ENCODE measurements at places on chromosomes 5 and 9.

DNA sequence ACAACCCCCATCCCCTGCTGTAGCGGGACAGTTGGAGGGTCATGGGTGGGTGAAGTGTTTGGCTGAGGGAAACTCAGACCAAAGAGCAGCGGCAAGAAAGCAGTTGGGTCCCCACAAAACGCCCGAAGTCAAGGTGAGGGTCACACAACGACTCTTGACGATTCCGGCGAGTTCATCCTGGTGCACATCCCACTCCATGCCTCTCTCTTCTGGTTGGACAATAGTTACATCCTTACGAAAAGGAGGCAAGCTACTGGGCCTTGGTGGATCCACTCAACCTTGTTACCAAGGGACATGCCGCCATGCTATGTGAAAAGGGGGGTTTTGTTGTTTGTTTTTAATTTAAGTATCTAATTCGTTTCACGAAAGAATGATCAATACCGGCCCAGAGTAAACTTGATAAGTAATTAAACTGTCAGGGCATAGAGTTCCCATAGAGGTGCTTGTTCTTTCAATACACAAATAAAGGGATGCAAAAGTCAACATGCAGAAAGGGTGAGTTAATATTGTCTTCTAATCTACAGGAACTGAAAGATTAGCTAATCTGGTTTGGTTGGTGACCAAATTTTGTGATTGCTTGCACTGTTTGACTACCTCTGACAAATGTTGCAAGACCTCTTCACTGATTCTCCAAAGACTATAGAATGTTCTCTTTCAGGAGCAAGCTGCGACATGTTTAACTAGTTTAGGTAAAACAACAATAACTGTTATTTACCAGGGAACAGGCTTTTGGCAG is 732 bp upstream of the SMIM15 start:
- DNase-seq, result no peak

- DNase-seq, result no peak
Observed at GRCh38 chr5:159456722-159457465, 126.6 kb upstream of the IL12B start.

DNA sequence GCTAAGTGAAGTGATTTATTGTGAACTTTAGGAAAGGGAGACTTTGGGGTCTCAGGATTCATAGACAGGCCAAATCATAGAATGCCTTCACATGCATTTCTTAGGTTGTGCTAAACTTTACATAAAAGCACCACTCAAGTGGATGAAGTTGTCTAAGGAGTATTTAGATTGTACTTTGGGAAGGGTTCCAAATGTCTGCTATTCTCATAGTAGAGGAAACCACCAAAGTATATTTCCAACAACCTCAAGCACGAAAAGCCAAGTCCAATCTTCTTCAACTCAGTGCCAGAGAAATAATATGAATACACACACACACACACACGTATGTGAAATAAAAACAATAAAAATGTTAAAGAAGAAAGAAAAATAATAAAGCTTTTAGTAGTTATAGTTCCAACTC is 41.8 kb downstream of the ENC1 start:
- DNase-seq, result no peak

GRCh38 chr9:136793086-136793946 is 2.2 kb downstream of the TMEM141 start:
- no peak for DNase-seq

DNA sequence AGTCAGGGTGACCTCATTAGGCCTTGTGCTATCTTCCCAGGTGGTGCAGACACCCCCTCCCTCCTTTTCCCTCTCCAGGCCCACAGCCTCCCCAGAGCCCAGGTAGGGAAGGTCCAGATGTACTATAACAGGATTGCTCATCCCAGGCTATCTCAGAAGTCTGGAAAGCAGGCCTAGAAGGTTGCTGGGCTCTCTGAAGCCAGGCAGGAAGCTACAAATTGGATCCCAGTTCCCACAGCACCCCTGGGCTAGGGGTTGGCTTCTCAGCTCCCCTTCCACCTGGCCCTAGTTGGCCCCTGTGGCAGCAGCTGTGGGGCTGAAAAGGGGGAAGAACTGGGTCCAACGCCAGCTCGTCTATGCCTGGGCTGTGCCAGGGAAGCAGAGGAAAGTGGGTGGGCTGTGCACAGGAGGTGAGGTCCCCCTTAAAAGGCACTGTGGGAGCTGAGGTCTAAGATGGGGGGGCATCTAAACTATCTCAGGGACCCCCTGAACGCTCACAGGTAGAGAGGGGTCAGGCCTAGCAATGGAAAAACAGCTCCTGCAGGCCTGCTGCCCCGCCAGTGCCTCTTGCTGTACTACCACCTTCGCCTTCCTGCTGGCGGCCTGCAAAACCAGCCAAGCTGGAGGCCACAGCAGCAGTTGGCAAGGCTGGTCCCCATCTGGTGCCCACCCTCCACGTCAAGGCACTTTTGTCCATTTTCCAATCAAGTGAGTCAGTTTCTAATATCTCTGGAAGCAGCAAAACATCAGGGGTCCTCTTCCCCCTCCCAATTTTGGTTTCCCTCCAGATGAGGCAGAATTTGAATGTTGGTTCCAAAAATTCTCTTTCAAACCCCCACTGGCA is 13.3 kb upstream of the PSMD5 start:
- no peak for DNase-seq

DNA sequence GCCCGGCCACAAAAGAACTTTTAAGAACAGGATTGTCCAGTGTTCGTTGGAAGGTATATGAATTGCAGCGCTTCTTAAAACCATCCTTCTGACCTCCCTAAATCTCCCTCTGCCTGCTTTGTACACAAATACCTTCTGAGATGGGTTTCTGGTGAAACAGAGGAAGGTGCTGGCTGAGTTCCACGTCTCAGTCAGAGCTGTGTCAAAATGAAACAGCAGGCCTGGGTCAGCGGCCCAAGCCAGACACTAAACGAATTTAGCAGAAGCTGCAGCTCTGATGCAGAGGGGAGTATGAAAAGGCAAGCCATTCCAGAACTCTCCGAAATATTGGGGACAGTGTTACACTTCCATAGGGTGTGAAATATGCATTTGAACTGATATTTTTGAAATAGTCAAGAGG is 37.8 kb upstream of the CRB2 start:
- DNase-seq, result no peak

DNA sequence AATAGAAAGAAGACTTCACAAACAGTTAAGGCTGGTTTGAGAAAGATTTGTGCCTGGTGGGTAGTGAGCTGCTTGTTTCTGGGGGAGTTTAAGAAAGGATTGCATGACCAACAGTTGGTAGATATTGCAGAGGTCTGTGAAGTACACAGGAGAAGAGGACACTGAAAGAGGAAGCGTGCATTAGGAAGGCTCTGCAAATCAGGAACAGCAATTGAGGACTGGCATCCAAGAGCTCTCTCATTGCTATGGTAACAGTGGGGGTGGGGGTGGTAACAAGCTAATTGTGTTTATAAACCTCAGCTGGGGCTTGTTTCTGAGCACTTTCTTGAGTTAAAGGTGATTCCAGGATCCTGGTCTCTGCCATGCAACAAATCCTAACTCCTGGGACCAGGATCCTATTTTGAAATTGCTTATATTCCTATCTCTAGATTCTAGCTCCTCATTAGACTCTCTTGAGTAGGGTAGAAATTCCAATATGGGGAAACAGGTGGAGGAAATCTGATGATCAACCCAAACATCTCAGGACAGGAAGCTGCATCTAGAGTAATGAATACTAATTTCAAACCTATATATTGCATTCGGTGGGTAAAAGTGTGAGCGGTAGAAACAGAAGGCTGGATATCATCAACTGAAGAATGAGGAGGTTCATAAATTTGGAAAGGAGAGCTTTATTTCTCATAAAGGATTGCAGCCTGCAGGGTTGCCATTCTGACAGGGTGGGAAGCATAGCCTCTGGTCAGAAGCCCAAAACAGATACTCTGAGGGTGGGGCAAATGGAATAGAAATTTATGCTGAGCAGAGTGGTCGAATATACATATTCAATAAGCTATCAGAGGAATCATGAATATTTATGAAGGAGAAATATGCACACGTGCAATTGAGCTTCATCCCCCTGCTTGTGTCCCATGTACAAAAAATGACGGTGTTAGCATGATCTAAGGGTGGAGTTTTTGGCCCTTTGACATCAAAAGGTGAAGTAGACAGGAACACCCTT is 79.4 kb downstream of the PTTG1 start:
- peak; percentile 56 for DNase-seq

DNA sequence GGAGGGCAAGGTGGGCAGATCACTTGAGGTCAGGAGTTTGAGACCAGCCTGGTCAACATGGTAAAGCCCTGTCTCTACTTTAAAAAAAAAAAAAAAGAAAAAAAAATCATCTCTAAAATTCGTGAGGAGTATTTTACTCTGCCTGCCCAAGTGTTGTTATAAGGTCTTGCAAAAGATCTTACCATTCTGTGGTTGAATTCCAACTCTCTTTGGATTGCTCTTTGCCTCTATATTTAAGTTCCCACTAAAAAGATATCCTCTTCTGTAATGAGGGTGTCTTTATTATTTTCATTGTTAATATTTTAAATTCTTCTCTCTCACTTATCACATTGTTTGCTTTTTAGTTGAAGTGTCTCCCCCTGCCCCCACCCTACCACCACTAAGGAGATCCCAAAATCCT is 33.4 kb downstream of the CREBRF start:
- DNase-seq, result no peak

DNA sequence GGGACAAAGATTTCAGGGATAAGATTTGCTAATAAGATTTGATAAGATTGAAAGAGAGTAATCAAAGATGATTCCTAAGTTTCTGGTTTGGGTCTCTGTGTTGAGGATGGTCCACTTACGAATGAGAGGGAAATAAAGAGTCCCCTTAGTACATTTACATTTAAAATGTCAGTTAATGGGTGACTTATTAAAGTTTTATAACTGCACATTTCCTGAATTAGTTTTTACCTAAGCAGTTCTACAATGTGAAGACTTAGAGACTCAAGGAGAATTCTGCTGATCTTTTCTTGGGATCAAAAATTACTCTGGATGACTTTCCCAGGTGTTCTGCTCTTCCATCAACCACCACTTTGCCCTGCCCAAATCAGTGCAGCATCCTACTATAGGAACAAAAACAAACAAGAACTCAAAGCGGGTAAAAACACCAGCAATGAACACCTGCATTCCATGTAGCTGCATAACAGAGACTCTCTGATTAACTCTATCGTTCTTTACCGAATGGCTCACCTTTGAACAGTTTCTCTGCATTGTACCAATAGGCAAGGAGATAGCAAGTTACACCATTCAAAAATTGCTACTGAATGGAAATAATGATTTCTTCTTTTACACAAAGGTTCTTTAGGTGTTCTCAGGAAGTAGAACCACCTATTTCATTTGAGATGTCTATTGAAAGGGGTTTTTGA is 65.3 kb downstream of the PRLR start:
- DNase-seq, result no peak

- no peak for DNase-seq
Observed at GRCh38 chr5:81895307-81895706, 76.5 kb upstream of the ATG10 start.

DNA sequence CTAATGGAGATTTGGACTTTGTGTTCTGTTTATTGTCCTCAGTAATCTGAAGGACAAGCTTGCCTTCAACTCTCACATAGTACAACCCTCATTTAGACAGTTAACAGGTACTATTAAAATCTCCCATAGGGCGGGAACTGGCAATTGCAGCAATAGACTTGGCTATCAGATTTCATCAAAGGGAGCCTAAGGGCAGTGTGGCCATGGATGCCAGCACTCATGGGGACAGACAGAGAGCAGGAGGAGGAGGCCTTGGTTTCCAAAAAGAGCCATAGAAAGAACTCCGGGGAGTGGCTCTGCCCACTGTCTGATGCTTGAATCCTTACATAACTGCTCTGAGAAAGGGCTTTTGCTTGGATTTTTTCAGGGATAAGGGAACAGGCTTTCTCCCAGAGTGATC is 6.8 kb downstream of the SLC36A1 start:
- DNase-seq, result no peak

DNA sequence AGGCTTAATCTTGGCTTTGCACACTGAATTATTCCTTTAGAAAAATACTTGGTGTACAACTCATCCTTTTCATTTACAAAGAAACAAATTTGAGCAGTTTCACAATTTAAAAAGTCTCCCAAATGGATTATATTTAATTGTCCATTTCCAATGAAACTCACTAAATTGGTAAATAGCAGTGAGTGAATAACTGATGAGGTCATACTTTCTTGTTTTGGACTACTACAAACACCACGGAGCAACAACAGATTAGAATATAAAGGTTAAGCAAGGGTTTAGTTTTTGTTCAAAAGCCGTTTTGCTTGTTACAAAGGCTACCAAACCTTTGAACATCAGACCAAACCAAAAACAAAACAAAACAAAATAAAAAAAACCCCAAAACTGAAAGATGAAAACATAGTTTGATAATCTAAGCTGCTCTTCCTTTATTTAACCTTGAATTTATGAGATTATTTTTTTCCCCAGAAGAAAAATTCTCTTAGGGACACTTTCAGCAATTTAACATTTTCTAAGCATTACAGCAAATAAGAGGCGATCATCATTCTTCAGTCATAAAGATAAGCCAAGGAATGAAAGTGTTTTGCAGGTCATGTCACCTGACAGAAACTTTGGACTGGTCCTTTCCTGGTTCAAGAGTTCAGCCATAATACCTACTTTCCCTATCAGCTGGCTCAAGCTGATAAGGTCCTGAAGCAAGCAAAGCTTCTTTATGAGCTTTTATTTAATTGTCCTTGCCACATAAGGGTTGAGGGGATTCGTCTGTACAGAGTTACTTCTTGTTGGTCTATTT is 99.7 kb upstream of the CDKN2B start:
- no peak for DNase-seq

DNA sequence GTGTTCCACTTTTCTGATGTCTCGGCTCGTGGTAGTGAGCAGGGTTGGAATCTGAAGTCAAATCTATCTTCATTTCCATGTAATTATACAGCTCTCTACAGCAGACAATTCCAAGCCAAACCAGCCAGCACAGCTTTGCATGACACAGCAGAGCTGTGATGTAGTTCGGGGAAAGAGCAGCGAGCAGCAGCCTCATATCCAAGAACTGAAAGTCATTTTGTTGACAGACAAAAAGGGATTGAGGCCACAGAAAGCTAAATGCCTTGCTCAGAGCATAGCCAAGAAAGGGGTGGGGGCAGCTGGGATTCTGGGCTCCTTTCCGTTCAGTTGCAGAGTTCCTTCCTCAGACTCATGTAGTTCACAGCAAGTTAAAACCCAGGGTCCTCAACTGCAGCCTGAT is 32.1 kb downstream of the LCP2 start:
- no peak for DNase-seq

DNA sequence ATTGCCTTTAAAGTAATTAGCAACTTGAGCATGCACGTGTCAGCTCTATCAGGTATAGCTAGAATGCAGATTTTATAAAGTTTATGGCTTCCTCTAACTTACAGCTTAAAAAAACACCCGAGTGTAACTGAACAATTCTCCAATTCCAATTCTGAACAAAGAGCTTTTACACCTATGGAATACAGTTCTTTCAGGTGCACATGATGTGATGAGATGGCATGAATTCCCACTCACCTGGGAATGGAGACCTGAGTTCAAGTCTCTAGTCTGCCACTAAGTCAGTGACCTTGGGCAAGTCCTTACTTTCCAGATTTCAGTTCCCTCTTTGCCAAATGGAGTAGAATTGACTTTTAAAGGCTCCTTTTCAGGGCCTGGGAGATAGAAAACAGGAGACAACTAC is 1.8 kb downstream of the ZFAND5 start:
- no peak for DNase-seq

DNA sequence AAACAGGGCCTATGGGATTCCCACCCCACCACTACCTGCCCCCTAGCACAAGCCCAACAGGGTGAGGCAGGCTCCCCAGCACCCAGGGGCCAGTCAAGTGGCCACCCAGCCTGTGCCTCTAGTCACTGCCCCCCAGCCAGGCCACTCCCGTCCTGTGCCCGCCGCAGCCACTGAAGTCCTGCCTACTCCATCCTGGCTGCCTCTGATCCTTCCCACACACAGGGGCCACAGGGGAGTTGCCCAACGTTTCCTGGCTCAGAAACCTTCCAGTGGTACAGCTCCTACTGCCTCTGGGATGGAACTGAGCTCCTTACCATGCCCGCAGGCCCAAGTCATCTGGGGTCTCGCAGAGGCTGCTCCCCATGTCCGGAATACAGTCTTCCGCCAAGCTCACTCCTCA is 70.2 kb upstream of the STXBP1 start:
- DNase-seq, result no peak

All from HL-60 (cell line).